ENCODE measurements at places on chromosomes 5 and 9. TPM values are rescaled to one million over a fixed set of nuclear protein-coding genes. Genes with fewer than 3 reads are reported as not detected.

DNA sequence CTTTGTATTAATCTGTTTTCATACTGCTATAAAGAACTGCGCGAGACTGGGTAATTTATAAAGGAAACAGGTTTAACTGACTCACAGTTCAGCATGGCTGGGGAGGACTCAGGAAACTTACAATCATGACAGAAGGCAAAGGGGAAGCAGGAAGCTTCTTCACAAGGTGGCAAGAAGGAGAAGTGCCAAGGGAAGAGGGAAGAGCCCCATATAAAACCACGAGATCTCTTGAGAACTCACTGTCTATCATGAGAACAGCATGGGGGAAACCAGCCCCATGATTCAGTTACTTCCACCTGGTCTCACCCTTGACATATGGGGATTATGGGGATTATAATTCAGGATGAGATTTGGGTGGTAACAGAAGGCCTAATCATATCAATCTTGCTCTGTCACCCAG is 60.9 kb upstream of the CHD1 start:
- H3K27me3 ChIP-seq: no peaks in the 10 kb centered on the region
- no peak for DNase-seq
- H3K27ac ChIP-seq: no peak overlapping the region

DNA sequence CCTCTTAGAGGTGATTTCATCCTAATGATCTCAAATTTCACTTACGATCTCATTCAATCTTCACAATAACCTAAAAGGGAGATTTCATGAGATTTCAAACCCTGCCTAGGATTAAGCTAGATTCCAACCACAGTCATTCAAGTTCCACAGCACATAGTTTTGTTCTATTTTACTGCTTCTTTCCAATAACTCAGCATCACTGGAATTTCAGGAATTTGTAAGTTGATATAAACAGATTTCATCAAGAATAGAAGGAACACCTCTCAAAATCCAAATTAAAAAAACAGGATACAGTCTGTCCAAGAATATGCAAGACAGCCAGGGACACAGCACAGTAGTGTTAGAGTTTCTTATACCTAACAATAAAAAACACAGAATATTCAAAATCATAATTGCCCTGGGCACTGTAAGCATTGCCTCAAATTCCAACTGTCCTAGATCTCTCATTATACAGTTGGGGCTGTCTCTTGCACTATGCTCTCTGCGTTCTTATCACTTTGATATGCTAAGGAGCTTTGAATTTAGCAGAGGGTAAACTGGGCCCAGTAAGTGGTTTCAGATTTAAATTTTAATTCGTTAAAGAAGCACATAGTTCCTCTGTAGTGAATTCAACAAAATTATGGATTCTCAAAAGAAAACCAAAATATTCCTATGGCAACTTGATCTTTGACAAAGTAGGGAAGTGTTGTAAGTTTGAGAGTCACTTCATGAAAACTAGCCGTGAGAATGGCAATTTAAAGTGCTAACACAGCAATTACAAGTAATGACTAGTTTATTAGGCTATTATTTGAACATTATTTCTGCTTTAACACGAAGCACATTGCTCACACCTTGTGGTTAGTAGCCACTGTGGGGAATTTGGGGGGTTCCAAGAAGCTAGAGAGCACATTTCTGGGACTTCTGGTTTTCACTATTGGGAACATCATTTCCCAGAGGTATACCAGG is 478.6 kb upstream of the C9orf72 start:
- no peaks in the 10 kb centered on the region for H3K27me3 ChIP-seq
- no peaks in the 10 kb centered on the region for H3K4me1 ChIP-seq
- H3K36me3 ChIP-seq: no peaks in the 10 kb centered on the region
- no peak overlapping the region for H3K27ac ChIP-seq

Gene RNF180
- polyA plus RNA-seq: not detected

Gene POLE3
- polyA plus RNA-seq: 138 TPM

Gene AQP3
- polyA plus RNA-seq: 411 TPM

Gene SLC25A2
- polyA plus RNA-seq: 0.12 TPM
